ENCODE measurements at places on chromosomes 7 and 10.

GRCh38 chr7:26197153-26198115 is 3.1 kb downstream of the HNRNPA2B1 start:
- peak; percentile 22 for DNase-seq

GRCh38 chr10:72899545-72899944 is 6.0 kb downstream of the OIT3 start:
- DNase-seq, result no peak

GRCh38 chr10:132785723-132786475 is at the start of gene NKX6-2:
Gene NKX6-2, minus strand, starts transcription at chr10:132786147. Its CDS starts 199 bp downstream, at chr10:132785948.
- DNase-seq, result no peak

GRCh38 chr10:412109-412508 is 276.9 kb downstream of the ZMYND11 start:
- DNase-seq, result no peak

DNA sequence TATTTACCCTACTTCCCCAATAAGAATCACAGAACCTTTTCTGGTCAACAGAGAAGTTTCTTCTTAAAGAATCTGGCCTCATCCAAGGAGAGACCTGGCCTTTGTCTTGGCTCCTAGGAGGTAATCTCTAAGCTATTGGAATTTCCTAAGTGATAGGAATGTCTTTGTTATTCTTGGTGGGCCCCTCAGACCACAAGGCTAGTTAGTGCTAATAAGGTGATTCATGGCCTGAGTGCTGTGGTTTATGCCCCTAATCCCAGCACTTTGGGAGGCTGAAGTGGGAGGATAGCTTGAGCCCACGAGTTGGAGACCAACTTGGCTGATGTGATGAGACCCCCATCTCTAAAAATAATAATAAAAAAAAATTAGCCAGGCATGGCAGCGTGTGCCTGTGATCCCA is 60.0 kb upstream of the CYP2C18 start:
- no peak for DNase-seq

DNA sequence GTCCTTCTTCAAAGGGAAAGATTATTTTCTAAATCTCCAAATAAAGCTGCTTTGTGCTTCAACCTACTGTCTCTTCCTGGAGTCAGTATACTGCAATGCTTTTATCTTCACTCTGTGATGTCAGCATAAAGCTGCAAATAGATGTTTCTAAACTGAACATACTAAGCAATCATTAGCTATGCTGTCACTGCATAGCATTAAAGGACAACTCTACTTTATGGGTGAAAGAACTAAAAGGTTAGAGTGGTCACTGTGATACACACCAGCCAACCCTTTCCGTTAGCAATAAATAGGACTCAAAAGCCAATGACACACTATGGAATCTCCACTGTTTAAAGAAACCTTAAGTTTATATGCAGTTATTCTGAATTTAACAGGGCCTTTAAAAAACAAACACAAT is 1.8 kb downstream of the CCDC186 start:
- no peak for DNase-seq

DNA sequence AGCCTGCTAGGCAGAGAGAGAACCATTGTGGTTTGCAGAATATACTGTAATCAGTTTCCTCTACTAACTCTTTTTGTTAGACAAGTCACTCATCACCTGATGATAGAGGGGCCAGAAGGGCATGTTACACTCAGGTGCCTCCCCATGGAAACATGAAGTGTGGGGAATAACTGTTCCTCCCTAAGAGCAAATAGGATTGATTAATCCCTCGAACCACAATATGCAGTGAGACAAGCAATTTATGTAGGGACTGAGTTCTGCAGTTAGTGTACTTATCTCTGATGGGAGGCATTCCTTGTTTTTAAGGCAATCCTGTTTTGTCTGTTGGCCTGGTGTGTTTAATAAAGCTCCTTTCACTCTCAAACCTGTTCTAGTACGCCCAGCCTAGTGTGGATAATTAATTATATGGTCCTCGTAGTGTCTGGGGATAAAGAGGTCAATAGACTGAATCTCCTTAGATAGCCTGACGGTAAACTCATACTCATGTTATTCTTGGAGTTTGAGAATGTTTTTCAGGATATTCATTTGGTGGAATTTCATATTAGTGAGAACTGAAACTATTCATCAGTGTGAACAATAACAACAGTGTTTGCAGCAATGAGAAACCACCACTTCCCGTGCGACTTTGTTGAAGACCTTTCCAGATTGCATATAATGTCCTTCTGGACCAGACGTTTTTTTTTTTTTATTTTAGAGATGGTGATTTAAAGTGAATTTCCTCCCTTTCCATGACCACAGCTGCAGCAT is 344.8 kb upstream of the FZD8 start:
- DNase-seq, result no peak

- DNase-seq, result no peak
These were observed 178.4 kb downstream of the SH3PXD2A start for GRCh38 chr10:103676851-103677417.

GRCh38 chr7:43495572-43495971 is 87.3 kb upstream of the STK17A start:
- no peak for DNase-seq

DNA sequence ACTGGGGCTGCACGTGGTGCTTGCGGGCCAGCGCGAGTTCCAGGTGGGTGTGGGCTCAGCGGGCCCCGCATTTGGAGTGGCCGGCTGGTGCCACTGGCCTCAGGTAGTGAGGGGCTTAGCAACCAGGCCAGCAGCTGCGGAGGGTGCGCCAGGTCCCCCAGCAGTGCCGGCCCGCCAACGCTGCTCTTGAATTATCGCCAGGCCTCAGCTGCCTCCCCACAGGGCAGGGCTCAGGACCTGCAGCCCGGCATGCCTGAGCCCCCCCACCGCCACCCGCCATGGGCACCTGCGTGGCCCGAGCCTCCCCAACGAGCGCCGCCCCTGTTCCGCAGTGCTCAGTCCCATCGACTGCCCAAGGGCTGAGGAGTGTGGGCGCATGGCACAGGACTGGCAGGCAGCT is 185.4 kb downstream of the TPK1 start:
- no peak for DNase-seq

DNA sequence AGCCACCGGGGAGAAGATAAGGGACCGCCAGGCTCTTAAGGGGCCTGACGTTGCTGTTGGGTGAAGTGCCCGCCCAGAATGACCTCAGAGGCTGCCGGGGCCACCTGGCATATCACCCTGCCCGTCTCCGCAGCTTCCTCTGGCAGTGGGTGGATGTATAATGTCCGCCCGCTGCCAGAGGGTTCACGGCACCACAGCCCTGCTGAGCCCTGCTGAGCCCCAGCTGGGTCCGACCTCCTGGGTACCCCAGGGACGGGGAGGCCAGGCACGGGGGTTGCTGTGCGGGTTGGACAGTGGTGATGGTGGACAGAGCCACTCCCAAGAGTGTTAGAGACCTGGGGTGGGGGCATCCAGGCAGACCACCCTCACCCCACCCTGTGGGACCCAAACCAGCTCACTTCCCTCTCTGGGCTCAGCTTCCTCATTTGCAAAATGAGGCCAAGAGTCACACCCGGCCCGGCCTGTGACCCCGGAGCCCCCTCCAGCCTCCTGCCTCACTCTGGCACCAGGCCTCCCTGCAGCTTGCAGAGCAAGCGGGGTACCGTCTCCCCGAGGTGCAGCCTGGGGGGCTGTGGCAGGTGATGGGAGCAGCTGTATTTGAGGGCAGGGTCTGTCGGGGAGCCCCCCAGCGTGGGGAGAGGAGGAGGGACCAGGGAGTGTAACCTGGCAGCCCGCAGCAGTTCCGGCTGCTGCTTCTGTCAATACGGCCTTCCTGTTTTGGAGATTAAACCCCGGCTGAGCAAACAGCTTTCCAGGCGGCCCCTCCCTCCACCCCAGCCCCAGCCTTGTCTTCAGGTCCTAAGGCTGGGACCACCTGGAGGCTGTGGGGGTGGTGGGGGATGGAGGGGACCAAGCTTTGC is 8.4 kb upstream of the LFNG start:
- DNase-seq, result peak; percentile 61

- no peak for DNase-seq
These were observed 14.1 kb downstream of the CXCL12 start for GRCh38 chr10:44370731-44371248.

DNA sequence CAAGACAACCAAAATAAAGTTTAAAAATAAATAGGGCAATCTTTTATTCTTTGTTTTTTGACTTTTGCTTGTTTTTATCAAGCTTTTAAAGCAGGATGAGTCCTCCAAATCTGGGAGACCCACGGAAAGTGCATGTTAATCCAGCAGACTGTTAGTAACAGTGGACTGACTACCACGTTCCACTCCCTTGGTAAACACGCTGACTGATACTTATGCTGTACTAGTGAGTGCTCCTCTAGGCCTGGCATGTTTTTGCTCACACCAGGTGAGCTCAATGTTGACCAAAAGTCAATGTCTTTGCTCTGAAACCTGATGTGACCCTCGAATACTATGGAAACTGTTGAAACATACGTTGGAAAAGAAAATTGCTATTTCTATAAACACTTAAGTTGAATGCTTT is 88.4 kb downstream of the KIAA1549 start:
- DNase-seq, result no peak

DNA sequence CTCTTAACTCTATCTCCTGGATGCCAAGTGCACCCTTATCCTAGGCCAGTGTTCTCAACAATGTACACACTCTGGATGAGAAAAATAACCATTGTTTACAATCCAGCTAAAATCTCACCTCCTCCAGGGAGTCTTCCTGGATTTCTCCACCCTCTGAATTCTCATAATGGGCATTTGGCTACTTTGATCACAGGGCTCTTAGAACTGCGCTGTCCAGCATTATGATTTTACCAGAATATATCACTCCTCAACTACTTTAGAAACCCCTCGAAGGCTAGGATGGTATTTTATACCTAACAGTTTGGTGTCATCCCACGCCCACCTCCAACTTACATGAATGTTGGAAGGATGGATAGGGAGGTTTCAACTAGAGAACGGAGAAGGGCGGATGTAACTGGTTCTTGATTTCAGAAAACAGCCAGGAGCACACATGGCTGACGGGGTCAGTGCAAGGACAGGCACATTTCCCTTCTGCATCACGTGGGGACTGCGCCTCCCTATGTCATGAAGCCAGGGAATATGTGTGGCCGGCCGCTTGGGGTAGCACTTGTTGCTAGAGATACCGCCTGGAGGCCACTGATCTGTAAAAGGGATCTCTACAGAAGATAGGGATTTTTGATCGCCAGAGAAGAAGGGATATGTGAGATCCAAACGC is 1.2 kb upstream of the ATP6V0E2 start:
- no peak for DNase-seq

DNA sequence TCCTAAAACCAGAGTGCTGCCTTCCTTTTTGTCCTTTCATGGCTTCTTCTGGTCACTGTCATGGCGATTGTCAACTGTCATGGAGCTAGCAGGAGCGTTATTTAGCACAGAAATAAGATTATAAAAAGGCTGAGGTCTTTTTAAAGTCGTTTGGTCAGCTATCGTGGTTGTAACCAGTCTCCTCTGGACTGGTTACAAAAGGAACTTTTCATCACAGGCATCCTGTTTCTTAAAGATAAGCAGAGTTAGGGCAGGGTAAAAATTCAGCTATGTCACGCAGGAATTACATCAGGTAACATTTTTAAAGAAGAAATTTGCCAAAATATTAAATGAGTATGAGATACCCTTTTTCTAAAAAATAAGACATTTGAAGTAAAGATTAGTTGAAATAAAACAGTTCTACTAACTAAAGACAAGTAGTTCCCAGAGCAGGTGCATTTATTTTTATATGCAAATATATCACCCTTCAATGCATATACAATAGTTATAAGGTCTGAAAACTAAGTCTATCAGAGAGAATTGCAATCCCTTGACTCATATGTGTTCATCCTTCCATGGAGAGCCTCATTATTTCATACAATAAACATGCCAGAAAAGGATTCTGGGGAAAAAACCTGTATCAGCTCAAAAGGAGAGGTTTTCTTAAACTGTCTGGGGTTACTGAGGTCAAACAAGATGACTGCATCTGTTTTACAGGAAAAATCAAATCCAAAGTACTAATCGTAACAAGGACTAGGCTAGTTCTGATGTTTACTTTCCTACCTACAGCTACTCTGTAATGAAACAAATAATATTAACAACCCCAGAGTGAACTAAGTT is 20.9 kb downstream of the FAM24A start:
- DNase-seq, result no peak

DNA sequence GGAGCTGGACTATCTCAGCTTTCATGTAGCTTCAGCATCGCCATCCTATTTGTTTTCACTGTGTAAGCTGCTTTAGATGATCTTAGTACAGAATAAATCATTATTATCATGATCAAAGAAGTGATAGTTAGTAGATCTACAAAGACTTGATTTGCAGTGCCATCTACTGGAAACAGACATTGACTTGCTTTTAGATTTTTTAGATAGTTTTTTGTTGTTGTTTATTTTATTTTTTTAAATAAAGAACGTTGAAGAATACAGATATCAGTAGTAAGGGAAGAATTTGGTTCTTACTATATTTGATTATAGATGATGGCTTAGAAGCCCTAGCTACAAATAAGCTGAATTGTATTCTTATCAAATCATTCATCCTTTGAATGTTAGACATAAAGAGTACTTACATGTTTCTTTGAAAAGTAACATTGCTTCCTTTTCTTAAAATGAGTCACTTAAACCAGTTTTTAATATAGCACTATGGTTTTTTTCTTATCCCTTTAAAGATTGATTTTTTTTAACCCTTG is 6.3 kb upstream of the SFMBT2 start:
- peak; percentile 62 for DNase-seq

- no peak for DNase-seq
These were observed 18.2 kb upstream of the ZNF862 start for GRCh38 chr7:149819961-149820340.

- DNase-seq, result no peak
These were observed 172.3 kb downstream of the IMMP2L start for GRCh38 chr7:111390000-111390399.

- no peak for DNase-seq
These were observed 66.1 kb upstream of the JCAD start for GRCh38 chr10:30125496-30125895.

GRCh38 chr7:92527300-92528187 is 776 bp downstream of the PEX1 start:
- peak; percentile 48 for DNase-seq

DNA sequence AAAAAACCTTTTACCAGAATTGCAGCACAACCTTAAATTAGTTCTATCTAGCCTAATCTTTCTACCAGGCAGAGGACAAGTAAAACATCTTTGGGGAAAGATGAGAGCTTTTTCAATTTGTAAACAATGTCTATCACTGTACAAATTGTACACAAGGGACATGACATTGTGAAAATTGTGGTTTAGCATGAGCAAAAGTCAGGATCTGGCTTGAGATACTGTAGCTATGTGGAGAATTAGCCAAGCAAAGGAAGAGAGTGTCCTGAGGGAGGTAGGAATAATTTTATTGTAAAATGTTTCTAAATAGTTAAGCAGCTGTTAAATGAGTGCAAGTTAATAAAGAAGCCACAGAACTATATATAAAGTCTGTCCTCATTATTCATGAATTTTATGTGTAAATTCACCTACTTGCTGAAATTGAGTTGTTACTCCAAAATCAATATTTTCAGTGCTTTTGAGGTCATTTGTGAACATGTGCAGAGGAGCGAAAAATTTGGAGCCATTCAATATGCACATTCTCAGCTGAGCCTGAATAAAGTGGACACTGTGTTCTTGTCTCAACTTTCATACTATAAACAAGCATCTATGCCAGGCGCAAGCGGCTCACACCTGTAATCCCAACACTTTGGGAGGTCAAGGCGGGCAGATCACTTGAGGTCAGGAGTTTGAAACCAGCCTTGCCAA is 42.8 kb upstream of the POM121L12 start:
- no peak for DNase-seq
